Stimulated activated CD8-positive, alpha-beta memory T cell treated with anti-CD3 and anti-CD28 coated beads, Interleukin-4, amount 100 ng/mL, for 1 hour (primary cell): ENCODE measurements at places on chromosomes 4 and X.

GRCh38 chr4:81257816-81258215 is 42.8 kb upstream of the PRKG2 start:
- no peak for DNase-seq

- DNase-seq: no peak
Measured at GRCh38 chr4:181860157-181860556, 383.0 kb upstream of the TENM3 start.

- DNase-seq: no peak
Measured at GRCh38 chr4:17055788-17056187, 157.3 kb upstream of the LDB2 start.

GRCh38 chr4:137283737-137284136 is 248.6 kb downstream of the PCDH18 start:
- DNase-seq: no peak

DNA sequence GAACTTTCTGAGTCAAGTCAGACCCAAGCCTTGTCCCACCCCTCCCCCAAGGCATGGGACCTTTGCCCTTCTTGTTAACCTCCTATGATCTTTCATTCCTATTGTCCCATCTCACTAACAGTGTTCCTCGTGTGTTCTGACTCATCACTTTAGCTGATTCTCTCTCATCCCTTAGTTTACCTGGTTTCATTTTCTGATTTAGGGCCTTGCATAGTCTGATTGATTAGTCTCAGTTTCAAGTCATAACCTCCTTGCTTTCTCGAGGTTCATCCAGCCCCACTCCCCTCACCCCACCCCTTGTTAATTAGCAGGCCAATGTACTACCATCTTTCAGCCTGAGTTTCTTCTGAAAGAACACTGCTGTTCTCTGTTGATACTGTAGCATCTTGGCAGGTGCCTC is 517.4 kb downstream of the RPA4 start:
- no peak for DNase-seq
